Heart left ventricle (tissue), 16 donors: ENCODE measurements at places on chromosomes 6 and 20. TPM values are rescaled to one million over a fixed set of nuclear protein-coding genes. Genes with fewer than 3 reads are reported as not detected.

GRCh38 chr20:8855315-8855714 is 213.6 kb upstream of the PLCB4 start:
- H3K4me3 ChIP-seq: no peak overlapping the region
- no peaks in the 10 kb centered on the region for H3K36me3 ChIP-seq
- H3K27me3 ChIP-seq: no peaks in the 10 kb centered on the region
- H3K4me1 ChIP-seq: peaks cover 2% of the 10 kb centered on the region

- no peak for DNase-seq
- H3K4me1 ChIP-seq: no peaks in the 10 kb centered on the region
- H3K27ac ChIP-seq: no peak overlapping the region
- no peaks in the 10 kb centered on the region for H3K36me3 ChIP-seq
- no peaks in the 10 kb centered on the region for H3K27me3 ChIP-seq
- H3K4me3 ChIP-seq: no peak overlapping the region
These were observed 538.0 kb upstream of the ID4 start for GRCh38 chr6:19299129-19299528.

- H3K4me3 ChIP-seq: peak overlapping the region; percentile 42
- no peaks in the 10 kb centered on the region for H3K36me3 ChIP-seq
- H3K4me1 ChIP-seq: peaks cover 8% of the 10 kb centered on the region
These were observed 60.0 kb downstream of the TRIM27 start for GRCh38 chr6:28863604-28864325.

GRCh38 chr6:158634695-158635426 is 9.7 kb downstream of the DYNLT1 start:
- peaks cover 27% of the 10 kb centered on the region for H3K4me1 ChIP-seq
- H3K27ac ChIP-seq: no peak overlapping the region
- no peaks in the 10 kb centered on the region for H3K36me3 ChIP-seq

DNA sequence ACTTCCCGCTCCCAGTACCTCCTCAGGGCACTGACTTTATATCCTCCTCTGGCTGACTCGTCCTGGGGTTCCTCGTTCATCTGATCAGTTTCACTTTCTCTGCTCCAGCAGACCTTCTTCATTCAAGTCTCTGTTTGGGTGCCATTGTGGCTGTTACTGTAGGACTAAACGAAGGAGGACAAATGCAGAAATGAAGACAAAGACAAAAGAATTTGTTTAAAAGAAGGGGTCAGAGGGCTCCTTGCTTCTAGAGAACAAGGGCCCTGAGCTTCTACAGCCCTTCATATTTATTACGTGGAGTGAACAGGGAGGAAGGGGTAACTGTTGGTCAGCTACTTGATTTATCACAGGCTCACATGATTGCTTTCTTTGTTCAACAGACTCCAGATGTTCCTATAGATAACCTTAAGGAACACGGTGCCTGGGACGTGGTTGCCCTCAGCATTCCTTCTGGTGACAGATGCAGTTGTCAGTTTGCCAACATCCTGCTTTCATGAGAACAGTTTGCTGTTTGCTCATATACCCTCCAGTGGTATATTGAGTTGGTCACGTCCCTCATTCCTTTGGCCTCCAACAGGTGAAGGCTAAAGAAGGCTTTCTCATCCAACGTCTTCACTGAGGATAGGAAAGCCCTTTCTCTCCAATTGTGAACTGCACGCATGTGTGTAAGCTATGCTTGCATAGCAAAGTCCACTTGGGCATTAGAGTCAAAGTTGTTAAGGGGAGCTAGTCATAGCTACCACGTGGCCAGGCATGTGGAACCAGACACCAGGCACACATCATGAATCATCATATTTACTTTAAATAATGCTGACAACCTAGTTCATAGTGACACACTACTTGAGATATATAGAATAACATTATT is 69.1 kb upstream of the BTN3A2 start:
- no peaks in the 10 kb centered on the region for H3K27me3 ChIP-seq
- H3K36me3 ChIP-seq: no peaks in the 10 kb centered on the region
- DNase-seq: no peak
- H3K4me3 ChIP-seq: no peak overlapping the region
- H3K27ac ChIP-seq: no peak overlapping the region

- no peaks in the 10 kb centered on the region for H3K27me3 ChIP-seq
- no peak overlapping the region for H3K27ac ChIP-seq
- H3K4me1 ChIP-seq: no peaks in the 10 kb centered on the region
These were observed 107.7 kb downstream of the CD109 start for GRCh38 chr6:73803562-73804241.

DNA sequence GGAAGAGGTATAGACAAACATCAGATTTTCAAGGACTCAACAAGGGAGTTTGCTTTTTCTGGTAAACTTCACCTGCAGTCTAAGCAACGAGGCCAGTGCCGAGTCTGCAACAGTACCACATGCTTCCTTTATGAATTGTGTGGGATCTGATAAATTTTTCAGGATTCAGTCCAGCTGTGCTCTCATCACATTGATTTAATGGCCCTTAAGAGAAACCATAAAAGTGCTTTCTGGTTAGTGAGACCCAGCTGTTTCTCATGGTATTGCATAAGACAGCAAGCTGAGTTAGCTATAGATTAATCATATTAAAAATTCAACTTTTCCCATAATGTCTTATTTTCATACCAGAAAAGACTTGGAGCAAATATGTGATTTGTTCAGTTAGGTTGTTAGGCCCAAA is 291.4 kb downstream of the CENPW start:
- H3K27me3 ChIP-seq: no peaks in the 10 kb centered on the region
- H3K4me1 ChIP-seq: no peaks in the 10 kb centered on the region
- no peaks in the 10 kb centered on the region for H3K36me3 ChIP-seq
- DNase-seq: no peak
- no peak overlapping the region for H3K4me3 ChIP-seq

- no peak for DNase-seq
- H3K27me3 ChIP-seq: no peaks in the 10 kb centered on the region
- no peaks in the 10 kb centered on the region for H3K36me3 ChIP-seq
- H3K4me3 ChIP-seq: no peak overlapping the region
- H3K4me1 ChIP-seq: no peaks in the 10 kb centered on the region
- no peak overlapping the region for H3K27ac ChIP-seq
These were observed 132.9 kb downstream of the JPH2 start for GRCh38 chr20:44054118-44054517.

DNA sequence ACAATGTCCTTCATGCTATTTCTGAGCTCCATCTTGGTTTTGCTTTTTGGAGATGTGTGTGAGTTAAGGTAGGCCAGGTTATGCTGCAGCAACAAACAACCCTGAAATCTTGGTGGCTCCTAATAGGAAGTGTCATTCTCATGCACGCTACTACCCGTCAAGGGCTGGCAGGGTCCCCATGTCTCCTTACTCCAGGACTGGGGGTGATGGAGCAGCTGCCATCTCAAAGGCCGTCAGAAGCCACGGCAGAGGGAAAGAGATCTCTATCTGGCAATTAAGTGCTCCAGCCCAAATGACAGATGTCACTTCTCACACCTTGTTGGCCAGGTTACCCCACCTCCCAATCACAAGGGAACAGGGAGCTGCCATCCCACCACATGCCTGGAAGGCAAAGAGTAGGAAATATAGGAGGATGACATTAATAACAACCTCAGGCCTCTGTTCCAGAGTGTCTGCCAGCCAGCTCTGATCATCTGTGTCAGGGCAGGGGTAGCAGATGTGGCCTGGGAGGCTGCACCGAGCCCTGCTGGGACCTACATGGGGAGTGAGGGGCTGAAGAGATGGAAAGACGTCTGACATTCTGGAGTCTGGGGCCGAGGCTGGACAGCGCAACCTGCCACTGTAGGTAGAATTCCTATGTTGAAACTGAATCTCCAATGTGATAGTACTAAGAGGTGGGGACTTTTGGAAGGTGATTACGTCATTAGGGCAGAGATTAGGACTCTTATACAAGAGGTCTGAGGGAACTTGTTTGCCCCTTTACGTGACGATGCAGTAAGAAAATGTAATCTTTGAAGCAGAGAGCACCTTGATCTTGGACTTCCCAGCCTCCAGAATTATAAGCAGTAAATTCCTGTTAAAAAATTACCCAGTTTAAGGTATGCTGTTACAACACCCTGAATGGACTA is 4.8 kb upstream of the SDCBP2 start:
- peak overlapping the region; percentile 19 for H3K27ac ChIP-seq
- H3K27me3 ChIP-seq: no peaks in the 10 kb centered on the region
- peaks cover 7% of the 10 kb centered on the region for H3K36me3 ChIP-seq

DNA sequence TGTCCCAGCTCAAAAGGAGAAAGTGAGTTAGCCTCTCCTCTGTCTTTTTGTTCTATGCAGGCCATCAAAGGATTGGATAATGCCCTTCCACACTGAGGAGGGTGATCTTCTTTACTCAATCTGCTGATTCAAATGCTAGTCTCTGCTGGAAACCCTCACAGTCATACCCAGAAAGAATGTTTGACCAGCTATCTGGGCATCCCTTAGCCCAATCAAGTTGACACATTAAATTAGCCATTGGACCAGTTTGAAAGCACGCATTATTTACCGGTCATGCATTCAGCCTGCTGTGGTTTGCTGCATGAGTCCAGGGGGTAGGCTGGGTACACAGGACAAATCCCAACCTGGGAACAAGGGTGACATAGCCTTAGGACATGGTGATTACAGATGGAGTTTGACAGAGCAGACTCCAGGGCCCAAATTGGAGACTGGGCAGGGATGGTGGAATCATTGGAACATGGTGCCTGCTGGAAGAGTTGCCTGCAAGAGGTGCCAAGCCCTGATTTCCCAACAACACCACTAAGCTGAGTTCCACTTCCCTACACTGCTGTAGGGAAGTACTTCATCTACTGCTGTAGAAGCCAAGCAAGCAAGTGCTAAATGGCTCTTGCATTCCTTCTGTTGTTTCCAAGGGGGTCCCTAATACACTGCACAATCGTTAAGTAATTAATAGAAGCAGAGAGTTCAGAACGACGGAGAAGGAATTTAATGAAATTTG is 87.7 kb downstream of the RNF182 start:
- no peaks in the 10 kb centered on the region for H3K27me3 ChIP-seq
- H3K36me3 ChIP-seq: no peaks in the 10 kb centered on the region
- H3K4me3 ChIP-seq: no peak overlapping the region
- no peaks in the 10 kb centered on the region for H3K4me1 ChIP-seq
- H3K27ac ChIP-seq: no peak overlapping the region

DNA sequence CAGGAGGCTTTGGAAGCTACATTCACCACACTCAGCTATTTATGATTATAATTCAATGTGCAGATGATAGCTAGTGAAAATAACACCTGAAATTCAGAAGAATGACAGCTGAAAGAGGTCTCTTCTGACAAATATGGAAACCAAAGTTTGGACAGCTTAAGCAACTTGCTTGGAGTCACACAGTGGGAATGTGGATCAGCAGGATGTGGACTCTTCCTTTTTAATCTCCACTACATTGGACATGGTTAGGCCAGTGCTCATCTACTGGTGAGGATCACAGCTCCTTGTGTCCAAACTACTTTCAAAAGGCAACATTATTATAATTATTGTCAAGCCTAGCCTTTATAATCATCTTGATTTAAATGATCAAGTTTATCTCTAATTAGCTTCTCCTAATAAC is 10.4 kb downstream of the TRAPPC3L start:
- no peak overlapping the region for H3K27ac ChIP-seq
- no peaks in the 10 kb centered on the region for H3K36me3 ChIP-seq
- no peak overlapping the region for H3K4me3 ChIP-seq
- no peak for DNase-seq
- no peaks in the 10 kb centered on the region for H3K27me3 ChIP-seq
- H3K4me1 ChIP-seq: no peaks in the 10 kb centered on the region

RAET1L gene
- not detected for total RNA-seq

TSBP1 gene
- total RNA-seq: not detected

LINC00237 gene
- not detected for total RNA-seq

COL19A1 gene
- total RNA-seq: 1.5 TPM
